BE2C (cell line): ENCODE measurements at places on chromosomes 4 and X.

DNA sequence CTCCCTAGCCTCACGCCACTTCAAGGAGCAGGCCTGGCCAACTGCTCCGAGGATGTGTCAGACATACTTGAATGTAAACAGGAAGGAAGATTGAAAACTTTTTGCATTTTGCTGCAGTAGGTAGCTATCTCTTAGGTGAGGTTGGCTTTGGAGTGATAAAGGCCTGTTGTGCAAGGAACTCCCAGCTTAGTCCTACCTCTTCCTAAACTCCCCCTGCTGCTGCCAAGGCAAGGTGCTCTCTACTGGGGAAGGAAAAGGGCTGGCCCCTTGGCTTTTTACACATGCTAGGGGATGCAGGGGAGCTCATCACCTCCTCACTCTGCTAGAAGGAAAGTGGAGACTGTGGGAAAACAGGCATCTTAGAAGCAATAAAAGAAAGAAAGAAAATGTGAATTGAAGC, 10.7 kb upstream of the BRS3 start:
- DNase-seq, result no peak

DNA sequence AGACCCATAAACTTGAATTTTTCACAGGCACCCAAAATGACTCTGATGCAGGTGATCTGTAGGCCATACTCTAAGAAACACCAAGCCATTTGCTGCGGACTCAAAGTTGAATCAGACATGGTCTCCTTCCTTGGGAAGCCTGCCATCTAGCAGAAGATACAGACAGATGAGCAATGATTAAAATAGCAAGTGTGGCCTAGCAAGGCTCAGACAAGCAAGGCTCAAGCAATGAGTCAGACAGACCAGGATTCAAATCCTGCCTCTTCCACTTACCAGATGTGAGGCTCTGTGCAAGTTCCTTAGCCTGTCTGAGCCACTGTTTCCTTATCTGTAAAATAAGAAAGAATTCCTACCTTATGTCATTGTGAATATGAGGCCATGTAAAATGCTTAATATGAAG, 2.3 kb downstream of the CCDC149 start:
- DNase-seq, result no peak

DNA sequence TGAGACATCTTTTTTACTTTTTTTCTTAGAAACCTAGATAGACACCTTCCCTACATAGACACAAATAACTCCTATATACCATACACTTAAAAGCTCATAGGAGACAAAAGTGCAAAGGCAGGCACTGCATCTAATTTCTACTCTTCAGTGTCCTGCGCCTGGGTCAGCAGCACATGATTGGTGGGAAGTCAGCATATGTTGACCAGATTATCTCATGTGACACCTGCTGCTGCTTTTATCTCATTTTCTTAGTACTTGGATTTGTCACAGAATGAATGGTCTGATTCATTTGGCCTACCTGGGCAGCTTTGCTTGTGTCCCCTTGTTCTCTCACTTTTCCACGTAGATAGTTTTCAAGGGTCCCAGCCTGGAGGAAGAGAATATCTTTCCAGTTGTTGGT, 24.9 kb upstream of the LNX1 start:
- no peak for DNase-seq

DNA sequence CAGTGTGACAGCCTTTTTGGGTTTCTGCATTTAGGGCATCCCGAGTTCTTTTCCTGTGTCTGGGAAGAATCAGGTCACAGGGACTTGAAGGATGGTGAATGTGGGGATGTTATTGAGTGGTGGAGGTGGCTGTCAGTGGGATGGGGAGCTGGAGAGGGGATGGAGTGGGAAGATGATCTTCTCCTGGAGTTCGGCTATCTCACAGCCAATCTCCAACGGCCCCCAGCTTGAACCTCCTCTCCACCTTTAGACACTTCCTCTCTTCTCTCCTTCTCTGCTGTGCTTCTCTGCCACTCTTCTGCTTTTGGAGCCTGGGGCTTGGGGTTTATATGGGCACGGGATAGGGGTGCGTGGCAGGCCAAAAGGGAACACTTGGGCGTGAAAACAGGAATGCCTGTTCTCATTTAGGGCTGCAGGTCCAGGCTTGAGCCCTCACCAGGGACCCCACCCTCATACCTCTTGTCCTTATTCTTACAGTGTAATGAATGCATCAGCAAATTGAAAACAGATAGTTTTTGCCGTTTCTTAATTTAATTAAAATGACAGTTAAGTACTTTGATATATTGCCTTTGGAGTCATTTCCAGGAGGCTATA, 37.5 kb downstream of the USP9X start:
- DNase-seq, result peak; percentile 10

- no peak for DNase-seq
Observed at GRCh38 chr4:156974264-156974663, 2.7 kb upstream of the PDGFC start.

DNA sequence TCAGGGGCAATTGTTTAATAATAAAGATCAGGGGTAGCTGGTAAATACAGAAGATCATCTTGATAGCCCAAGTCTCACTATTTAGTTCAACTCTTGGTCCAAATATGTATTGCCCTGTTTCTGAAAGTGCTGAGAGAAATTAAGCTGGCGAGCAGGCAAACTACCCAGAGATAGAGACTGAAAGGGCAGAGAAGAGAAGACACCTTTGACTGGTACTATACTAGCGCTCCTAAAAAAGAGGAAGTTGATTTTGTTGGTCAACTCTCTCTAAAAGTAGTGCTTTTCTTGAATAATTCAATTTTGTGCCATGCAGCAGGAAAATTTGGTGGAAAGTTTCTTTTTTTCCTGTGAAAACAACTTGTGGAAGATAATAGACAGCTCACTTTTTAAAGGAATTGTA, 64.0 kb downstream of the IGSF1 start:
- no peak for DNase-seq

DNA sequence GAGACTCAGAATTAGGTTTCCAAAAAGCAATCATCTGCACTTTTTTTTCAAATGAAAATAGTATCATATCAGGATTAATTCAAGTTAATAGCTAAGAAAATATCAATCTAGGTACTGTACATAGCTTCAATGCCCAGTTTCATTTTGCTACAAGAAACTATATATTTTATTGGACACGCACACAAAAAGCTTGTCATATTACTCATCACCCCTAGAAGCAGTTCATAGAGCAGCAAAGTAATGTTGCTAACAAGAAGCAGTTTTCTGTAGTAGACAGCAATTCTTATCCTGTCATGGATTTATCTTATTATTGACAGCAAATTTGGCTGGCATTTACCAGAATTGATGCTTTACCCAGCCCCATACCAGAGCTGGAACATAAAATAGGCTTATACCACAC, 52.3 kb upstream of the LSM6 start:
- no peak for DNase-seq

DNA sequence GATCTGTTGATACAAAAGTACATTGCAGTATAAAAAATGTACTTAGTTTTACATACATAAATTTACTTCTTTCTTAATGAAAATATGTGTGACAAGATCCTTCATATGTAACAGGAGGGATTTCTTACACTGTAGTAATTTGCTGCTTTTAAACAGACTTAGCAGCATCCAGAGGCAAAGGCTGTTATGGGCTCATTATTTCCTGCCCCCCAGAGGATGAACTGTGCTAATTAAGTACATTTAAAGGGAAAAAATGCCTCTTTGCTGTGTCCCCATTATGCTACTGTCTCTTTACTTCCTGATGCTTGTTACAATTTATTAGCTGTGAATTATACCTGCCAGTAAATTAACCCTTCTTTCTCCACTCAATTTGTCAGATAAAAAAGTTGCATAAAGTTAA, 47.1 kb downstream of the NDST3 start:
- DNase-seq, result no peak

DNA sequence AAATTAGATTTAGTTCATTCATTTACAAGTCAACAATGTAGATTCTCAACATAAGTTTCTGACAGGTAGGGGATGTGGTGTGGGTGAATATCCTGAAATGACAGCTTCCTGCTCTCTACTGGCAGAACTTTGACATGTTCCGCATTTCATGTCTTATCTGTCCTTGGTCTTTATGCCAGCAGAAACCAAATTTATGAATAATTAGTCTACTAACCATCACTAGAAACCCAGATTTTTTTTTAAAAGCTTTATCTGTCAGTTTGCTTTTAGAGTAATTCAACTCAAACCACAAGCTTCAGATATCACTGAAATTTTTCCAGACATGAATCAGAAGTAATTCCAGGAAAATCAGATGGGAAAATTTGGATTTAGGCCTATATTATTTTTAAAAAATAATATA, 17.9 kb downstream of the COQ2 start:
- DNase-seq, result no peak
